ENCODE measurements at places on chromosomes 7 and 10.
A peak's percentile ranks its signal among the peaks of the same experiment; 100 is the strongest.

- peaks cover 13% of the 10 kb centered on the region for H3K4me1 ChIP-seq
- no peaks in the 10 kb centered on the region for H3K27me3 ChIP-seq
- no peak overlapping the region for H3K27ac ChIP-seq
- no peak for DNase-seq
These were observed 27.2 kb downstream of the PWWP2B start for GRCh38 chr10:132423966-132424861.

DNA sequence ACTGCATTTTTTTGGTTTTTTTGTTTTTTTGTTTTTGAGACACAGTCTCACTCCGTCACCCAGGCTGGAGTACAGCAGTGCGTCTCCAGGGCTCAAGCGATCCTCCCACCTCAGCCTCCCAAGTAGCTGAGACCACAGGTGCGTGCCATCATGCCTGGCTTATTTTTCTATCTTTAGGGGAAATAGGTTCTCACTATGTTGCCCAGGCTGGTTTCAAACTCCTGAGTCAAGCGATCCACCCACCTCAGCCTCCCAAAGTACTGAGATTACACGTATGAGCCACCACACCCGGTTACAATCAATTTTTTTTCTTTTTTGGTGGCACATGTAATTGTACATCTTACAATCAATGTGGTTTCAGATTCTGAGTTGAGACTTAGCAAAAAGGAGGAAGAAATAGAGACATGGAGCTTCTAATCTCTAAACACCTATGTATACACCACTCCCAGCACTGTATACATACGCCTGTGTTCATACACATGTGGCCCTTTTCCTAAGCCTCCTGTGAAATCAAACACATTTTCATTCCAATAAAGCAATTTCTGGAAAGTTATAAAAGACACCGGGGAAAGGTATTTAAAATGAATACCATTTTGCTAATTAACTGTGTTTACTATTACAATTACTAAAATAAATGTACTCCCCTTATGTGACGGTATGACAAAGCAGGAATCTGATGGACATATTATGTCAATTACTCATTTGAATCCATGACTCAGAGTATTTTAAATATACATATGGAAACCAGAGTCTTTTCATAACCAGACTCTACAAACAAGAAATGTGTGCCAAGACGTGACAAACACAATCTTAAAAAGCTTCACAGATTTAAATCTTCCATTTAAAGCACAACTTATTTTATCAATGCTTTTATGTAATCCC is 40.9 kb downstream of the SMURF1 start:
- peak overlapping the region; percentile 34 for H3K4me3 ChIP-seq
- no peaks in the 10 kb centered on the region for H3K27me3 ChIP-seq
- no peak for DNase-seq
- peaks cover 6% of the 10 kb centered on the region for H3K36me3 ChIP-seq

DNA sequence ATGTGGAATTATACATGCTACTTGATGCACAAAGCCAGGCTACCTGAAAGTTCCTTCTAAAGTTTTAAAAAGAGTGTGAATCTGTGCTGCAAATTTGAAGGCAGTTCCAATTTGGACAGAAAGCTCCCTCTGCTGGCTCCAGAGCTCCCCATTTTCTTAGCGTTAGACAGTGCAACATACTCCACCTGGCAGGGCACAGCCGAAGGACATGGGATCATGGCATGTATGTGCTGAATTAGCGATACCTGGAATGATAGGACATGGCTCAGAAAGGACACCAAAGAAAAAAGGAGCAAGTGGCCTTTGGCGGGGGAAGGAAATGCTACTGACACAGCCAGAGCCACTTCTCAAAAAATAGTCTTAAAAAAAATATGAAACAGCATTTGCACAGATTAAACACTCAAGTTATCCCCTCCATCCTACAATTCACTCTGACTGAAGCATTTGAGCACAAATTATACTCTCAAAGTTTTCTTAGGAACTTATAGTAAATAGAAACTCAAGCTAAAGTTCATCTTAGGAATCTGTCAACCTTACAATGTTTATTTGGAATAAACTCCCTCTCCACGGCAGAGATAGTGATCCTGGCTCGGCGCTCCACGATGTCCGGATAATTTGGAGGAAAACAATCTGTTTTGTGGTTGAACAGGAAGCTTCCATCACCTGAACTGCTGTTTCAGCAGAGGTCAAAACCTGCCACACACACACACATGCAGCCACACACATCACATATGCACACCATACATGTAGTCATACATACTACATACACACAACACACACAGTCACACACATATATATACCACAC is 80.0 kb downstream of the C7orf25 start:
- H3K4me1 ChIP-seq = no peaks in the 10 kb centered on the region
- no peak for DNase-seq

- H3K4me3 ChIP-seq = no peak overlapping the region
- DNase-seq = no peak
- no peaks in the 10 kb centered on the region for H3K36me3 ChIP-seq
- no peak overlapping the region for H3K27ac ChIP-seq
- no peaks in the 10 kb centered on the region for H3K4me1 ChIP-seq
- H3K27me3 ChIP-seq = peaks cover 36% of the 10 kb centered on the region
These were observed 95.5 kb downstream of the OTUD1 start for GRCh38 chr10:23534326-23534725.

- H3K36me3 ChIP-seq = no peaks in the 10 kb centered on the region
- DNase-seq = no peak
- no peaks in the 10 kb centered on the region for H3K4me1 ChIP-seq
- no peak overlapping the region for H3K27ac ChIP-seq
These were observed 131.1 kb downstream of the ADARB2 start for GRCh38 chr10:1605999-1606940.

DNA sequence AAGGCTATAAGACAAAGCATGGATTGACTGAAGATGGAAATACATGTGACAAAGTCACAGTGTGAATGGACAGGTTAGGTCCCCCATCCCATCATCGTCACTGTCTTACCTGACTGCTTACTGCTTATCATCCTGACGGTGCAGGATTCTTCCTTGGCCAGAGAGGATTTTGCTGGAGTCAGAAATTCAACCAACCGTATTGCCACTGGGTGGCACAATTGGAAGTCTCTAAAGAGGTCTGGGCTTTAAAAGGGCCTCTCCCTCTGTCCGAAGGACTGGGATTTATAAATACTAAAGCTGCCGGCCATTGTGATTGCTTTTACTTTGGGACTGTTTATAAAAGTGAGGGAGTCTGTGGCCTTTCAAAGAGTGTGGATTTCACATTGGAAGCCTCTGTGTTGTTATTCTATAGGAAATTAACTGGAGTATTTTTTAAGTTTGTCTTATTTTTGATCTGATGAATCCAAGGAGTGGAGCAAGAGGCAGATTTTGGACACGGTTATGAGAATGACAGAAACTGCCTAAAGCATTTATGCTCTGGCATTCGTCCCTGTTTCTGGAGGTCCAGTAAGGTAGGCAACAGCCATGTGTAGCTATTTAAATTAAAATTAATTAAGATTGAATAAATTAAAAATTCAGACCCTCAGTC is 113.3 kb upstream of the CREB5 start:
- no peak for DNase-seq
- no peak overlapping the region for H3K4me3 ChIP-seq
- H3K36me3 ChIP-seq = no peaks in the 10 kb centered on the region
- H3K4me1 ChIP-seq = no peaks in the 10 kb centered on the region
- H3K27me3 ChIP-seq = peaks cover 11% of the 10 kb centered on the region

DNA sequence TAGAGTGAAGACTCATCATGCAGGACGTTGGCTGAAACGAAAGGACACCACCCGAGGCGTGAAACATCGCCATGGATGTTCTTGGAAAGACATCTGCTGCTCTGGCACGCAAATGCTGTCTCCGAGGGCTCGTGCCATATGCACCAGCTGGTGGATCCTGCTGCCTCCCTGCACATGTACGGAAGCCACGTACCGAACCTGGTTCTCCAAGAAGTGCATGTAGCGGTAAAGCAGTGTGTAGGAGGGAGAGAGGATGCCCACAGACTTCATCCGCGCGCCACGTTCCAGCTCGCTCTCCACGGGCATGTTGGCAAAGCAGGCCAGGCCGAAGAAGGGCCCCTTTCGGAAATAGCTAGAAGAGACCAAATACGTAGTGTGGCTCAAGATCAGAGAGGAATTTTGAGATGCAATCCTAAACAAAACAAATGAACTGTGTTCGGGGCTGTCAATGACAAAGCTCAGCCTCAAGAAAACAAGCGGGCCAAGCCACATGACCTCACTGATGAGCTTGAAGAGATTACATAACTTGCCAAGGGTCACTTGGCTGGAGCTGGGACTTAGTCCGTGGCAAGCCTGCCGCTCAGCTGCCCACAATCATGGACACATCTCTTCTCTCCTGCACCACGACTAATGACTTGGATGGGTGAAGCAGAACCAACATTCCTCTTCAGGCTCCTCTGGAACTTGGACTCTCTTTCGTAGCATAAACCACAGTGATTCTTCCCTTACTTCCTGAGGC is 16.5 kb downstream of the DENND11 start:
- H3K4me3 ChIP-seq = no peak overlapping the region
- H3K27me3 ChIP-seq = no peaks in the 10 kb centered on the region
- no peak for DNase-seq

- H3K4me3 ChIP-seq = peak overlapping the region; percentile 53
- peaks cover 20% of the 10 kb centered on the region for H3K27me3 ChIP-seq
- peak overlapping the region; percentile 62 for H3K27ac ChIP-seq
- no peaks in the 10 kb centered on the region for H3K4me1 ChIP-seq
These were observed 871 bp upstream of the GTF2IRD1 start for GRCh38 chr7:74452748-74453321.

GRCh38 chr7:112448381-112448780 is 1.9 kb upstream of the IFRD1 start:
- DNase-seq = no peak
- H3K4me1 ChIP-seq = peaks cover 34% of the 10 kb centered on the region
- H3K36me3 ChIP-seq = no peaks in the 10 kb centered on the region
- no peak overlapping the region for H3K27ac ChIP-seq
- peak overlapping the region; percentile 92 for H3K4me3 ChIP-seq
- no peaks in the 10 kb centered on the region for H3K27me3 ChIP-seq

DNA sequence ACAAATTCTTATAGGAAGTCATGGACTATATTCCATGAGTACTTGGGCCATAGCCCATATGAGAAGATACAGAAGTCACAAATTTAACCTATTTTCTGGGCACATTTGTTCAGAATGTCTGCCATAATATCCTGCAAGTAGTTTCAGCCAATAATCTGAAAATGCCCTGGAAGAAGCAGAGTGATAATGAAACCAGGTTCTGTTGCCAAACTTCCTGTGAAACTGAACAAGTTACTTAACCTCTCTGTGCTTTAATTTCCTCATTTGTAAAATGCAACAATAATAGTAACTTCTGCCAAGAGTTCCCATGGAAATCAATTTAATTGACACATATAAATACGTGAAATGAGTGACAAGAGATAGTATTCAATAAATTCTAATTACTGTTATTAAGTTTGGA is 88.8 kb downstream of the SEMA3C start:
- H3K4me3 ChIP-seq = no peak overlapping the region
- H3K27me3 ChIP-seq = no peaks in the 10 kb centered on the region
- no peak for DNase-seq
- H3K27ac ChIP-seq = no peak overlapping the region
- no peaks in the 10 kb centered on the region for H3K36me3 ChIP-seq

DNA sequence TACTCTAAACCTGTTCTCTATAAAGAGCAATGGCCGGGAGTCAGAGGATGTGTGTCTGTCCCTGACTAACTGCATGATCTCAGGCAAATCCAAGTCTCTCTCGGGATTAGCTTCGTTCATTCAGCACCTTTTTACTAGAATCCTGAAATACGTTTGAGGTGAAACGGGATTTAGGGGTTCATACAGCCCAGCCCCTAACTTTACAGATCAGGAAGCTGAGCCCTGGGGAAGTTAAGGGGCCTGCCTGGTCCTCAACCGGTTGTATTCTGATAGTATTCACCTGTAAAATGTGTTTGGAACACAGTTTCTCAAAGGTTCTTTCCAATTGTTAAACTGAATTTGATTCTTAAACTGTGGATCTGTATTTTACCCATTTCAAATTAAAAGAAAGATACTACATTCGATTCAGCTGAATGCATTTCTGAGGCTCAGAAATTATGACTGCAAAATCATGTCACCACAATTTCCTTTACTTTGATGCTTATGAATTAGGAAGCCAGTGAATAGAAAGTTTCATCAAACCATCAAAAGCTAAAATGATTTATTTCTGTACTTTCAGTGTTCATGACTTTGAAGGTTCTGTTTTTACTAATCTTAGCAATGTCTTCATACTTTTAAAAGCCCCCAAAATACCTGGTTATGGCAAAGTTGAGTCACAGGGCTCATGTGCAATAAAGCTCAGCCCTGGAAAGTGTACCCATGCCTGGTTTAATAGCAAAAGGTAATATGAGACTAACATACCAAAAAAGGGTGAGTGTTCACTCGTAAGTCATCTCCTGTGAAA is 28.9 kb upstream of the EZH2 start:
- peaks cover 14% of the 10 kb centered on the region for H3K27me3 ChIP-seq
- H3K36me3 ChIP-seq = no peaks in the 10 kb centered on the region
- H3K27ac ChIP-seq = peak overlapping the region; percentile 67
- peak overlapping the region; percentile 67 for H3K4me3 ChIP-seq

- no peak overlapping the region for H3K27ac ChIP-seq
- H3K36me3 ChIP-seq = no peaks in the 10 kb centered on the region
- no peaks in the 10 kb centered on the region for H3K4me1 ChIP-seq
- no peak for DNase-seq
These were observed 57.4 kb downstream of the CXCL12 start for GRCh38 chr10:44327461-44327860.

DNA sequence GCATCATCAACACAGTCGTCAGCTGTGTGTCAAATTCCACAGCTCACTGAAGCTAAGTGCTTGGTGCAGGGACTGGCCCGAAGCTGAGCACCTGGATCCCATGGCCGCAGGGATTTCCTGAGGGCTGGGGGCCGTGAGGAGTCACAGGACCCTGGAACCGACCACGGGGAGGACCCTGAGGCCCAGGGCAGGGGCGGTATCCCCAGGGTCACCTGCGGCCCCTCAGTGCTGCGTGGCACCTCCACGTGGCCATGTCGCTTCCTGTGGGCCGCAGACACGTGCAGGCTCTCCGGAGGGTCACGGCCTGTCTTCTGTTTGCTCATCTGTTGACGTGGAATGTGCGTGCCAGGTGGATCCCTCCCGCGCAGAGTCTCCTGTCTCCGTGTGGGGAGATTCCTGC is 53.4 kb downstream of the NKX6-2 start:
- no peak overlapping the region for H3K4me3 ChIP-seq
- H3K36me3 ChIP-seq = no peaks in the 10 kb centered on the region
- H3K4me1 ChIP-seq = no peaks in the 10 kb centered on the region

- H3K4me1 ChIP-seq = no peaks in the 10 kb centered on the region
- no peak overlapping the region for H3K4me3 ChIP-seq
- H3K27me3 ChIP-seq = peaks cover 26% of the 10 kb centered on the region
- no peak overlapping the region for H3K27ac ChIP-seq
- H3K36me3 ChIP-seq = no peaks in the 10 kb centered on the region
- no peak for DNase-seq
These were observed 20.4 kb upstream of the INSYN2A start for GRCh38 chr10:127216786-127217185.

DNA sequence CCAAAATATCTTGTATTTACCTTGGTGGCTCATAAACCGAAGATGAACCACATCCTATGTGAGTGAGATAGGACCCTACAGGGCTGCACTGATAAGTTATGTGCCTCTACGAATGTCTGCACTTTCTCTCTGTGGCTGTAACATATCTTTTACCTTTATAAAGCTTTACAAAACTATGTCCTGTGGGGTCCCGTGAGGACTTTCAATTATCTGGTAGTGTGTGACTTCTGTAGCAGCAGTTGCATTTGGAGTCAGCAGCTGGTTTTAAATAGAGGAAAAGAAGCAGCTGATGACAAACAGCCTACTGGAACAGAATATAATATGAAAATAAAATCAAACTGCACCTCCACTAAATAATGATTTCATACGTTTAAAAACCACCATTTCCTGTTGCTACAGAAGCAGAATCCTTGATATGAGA is 222.4 kb upstream of the GNAI1 start:
- no peak overlapping the region for H3K27ac ChIP-seq
- no peak for DNase-seq
- no peaks in the 10 kb centered on the region for H3K4me1 ChIP-seq
- H3K27me3 ChIP-seq = no peaks in the 10 kb centered on the region
- H3K4me3 ChIP-seq = no peak overlapping the region
